Neural crest cell (in vitro differentiated cells): ENCODE measurements at places on chromosomes 12 and 14. TPM values are rescaled to one million over a fixed set of nuclear protein-coding genes. Genes with fewer than 3 reads are reported as not detected.

The SLCO1B1 gene
- 0.21 TPM in 1 of 2 replicates, not detected in the other for total RNA-seq

The SLC5A8 gene
- total RNA-seq: not detected in 2 replicates

The SOCS4 gene
- total RNA-seq: 32.8 and 38.6 TPM in 2 replicates

The MPHOSPH9 gene
- 79.8 and 95.4 TPM in 2 replicates for total RNA-seq

The AQP6 gene
- total RNA-seq: 0.21 TPM in 1 of 2 replicates, not detected in the other

The KRT79 gene
- not detected in 2 replicates for total RNA-seq

The KRT86 gene
- not detected in 2 replicates for total RNA-seq

The POTEM gene
- total RNA-seq: not detected in 2 replicates

The ZFHX2 gene
- 9.9 and 11.0 TPM in 2 replicates for total RNA-seq

The SIX6 gene
- total RNA-seq: not detected in 2 replicates

The RHOJ gene
- total RNA-seq: 28.0 and 34.6 TPM in 2 replicates

- no peak for DNase-seq
Measured at GRCh38 chr12:5094986-5095385, 51.3 kb downstream of the KCNA5 start.

DNA sequence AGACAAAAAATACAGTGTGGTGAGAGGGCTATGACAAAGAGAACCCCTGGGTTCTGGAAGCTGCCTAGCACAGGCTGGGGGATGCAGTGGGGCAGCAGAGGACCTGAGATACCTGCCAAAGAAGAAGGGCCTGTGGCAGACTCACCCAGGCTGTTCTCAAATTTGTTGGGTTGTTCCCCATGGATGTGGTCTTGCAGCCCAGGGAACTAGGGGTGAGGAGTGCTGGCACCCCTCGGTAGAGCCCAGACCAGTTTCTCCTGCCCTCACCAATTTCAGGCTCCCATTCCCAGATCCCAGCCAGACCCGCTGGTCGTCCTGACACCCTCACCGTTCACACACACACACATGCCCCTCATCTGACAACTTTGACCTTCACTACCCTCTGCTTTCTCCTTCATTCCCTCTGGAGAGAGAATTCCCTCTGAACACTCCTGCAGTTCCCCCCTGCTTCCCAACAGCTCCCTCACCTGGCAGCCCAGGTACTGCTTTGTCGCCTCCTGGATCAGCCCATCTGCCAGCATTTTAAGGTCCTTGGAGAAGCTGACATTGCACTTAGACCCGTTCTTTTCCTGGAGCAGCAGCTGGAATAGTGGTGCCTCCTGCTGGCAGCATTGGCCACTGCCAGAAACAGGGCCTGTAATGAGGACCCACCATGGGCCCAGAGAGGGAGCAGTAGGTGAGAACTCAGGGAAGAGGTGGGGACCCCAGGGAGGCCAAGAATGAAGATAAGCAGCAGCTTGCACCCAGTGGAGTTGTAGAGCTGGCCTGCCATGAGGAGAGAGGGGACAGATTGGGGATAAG lies 5.9 kb upstream of the GDF11 start:
- DNase-seq: peak; percentile 56

DNA sequence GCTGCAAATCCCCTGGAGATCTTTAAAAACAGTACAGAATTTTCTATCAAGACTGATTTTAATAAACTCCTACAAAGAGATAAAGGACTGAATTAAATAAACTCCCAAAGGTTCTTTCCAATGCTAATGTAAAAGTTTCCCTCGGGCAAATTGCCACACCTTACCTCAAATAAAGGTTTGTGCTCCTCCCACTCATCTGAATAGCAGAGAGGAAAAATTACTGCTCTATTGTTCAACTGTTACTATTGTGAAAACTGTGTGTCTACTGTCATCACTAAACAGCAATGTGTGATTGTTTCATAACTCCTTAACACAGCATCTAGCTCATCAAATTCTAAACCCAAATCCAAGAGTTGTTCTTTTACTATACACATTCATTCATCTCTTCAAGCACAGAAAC lies 3.2 kb downstream of the SPTLC2 start:
- DNase-seq: no peak

DNA sequence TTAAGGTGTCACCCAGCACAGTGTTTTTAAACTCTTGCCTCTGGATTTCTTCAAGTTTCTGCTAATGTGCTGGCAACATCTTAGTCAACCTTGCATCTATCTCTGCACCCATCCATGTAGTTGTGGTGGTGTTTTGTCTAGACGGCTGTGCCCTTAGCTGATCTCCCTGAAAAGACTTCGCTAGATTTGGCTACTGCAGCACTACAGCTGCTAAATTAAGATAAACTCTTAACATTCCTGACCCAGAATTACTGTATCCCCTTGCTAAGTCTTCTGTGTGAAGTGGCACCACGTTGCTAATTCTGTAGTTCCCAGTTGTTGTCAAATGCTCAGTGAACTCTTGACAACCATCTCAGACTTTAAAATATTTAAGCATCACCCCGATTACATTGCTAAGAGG lies 66.8 kb downstream of the SRGAP1 start:
- DNase-seq: no peak

- DNase-seq: peak; percentile 35
Measured at GRCh38 chr14:47674148-47674542, 1.3 kb downstream of the MDGA2 start.

GRCh38 chr12:42262271-42262670 lies 24.2 kb upstream of the YAF2 start:
- DNase-seq: no peak

DNA sequence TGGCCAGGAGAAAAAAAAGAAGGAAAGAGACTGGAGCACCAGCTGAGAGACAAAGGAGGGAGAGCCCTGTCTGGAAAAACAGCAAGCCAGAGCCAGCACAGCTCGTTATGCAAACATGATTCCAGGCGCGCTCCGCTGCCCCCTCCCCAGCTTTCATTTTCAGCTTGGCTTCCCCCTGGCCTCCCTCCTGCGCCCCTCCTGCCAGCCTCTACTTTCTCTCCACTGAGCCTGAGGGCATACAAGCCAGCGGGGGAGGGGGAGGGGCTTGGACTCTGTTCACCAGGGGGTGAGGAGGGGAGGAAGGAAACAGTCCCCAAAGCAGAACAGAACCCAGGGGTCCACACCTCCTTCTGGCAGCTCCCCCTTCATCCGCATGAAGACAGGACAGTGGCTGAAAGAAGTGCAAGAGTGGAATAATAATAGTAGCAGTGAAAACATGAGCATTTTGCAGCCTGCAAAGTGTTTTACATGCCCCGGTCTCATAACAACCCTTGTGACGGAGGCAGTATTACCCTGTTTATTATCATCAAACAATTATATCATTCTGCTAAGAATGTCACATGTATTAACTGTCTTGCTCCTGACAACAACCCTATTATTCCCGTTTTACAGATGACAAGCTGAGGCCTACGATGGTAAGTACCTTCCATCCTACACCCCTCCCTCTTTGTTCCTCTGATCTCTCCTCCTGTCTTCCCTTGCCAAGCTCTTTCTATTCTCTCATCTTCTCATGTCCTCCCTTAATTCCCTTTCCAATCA lies 24.2 kb downstream of the SMUG1 start:
- DNase-seq: no peak

DNA sequence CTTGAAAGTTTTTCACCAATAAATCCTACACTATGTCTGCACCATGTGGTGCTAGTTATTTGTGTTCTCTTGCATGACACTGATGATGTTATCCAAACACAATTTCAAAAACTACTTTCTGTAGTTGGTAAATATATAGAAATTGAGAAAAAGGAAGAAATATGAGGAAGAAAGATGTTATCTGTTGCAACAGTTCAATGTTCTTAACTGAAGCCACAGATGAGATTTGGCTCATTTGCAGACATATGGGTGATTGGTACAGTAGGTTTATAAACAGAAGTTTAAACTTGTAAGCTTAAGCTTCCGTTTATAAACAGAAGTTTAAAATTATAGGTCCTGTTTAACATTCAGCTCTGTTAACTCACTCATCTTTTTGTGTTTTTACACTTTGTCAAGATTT lies at the start of gene CLEC12A:
TSS of gene CLEC12A (plus strand) at position 229 of the 400 bp plus-strand sequence. CDS start 188 bp downstream, outside the sequence.
- no peak for DNase-seq

- no peak for DNase-seq
Measured at GRCh38 chr12:53567961-53568808, 58.0 kb downstream of the ATF7 start.

DNA sequence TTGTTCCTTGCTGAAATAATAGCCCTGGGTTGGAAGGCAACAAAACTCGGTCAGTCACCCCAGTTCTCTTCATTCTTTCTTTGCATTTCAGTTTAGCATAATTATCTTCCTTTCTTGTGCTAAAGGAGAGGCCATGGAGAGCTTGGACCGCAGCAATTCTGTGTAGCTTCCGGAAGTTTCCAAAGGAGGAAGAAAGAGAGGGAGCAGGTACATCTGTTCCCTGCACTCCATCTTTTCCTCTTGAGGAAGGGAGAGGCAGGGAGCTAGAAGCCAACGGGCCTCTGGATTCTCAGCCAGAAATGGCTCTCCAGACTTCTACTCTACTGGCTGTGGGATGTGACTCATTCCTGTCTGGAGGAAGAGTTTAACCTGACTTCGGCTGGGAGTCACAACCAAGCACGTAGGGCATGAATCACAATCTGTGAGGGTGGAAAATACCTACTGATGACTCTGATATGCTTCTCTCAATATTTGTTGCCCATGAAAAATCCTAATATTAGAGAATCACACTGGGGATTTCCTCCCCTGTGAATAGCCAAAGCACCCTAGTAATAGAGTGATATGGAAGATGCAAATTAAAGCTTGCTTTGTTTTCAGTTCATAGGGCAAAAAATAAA lies 17.0 kb downstream of the ANO6 start:
- DNase-seq: no peak

- DNase-seq: no peak
Measured at GRCh38 chr12:6772726-6773589, 638 bp downstream of the LAG3 start.

GRCh38 chr14:102927878-102928411 lies 5.5 kb downstream of the AMN start:
- no peak for DNase-seq

- no peak for DNase-seq
Measured at GRCh38 chr12:11752403-11753149, 103.1 kb downstream of the ETV6 start.

- no peak for DNase-seq
Measured at GRCh38 chr14:75331471-75331870, 52.8 kb downstream of the FOS start.

- DNase-seq: no peak
Measured at GRCh38 chr12:26595806-26596205, 237.2 kb downstream of the ITPR2 start.

DNA sequence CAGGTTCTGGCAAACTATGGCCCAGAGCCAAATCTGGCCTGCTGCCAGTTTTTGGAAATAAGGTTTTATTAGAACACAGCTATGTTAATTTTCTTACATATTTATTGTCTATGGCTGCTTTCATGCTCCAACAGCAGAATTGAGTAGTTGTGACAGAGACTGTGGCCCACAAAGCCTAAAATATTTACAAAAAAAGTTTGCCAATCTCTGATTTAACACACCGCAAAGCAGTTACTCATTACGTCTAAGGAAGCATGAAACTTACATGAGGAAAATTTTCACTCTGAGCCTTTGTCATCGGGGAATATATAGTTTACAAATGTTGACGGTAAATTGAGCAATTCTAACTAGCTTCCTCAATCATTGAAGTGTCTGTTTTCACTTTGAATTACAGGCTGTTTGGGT lies 96.5 kb downstream of the UNC79 start:
- no peak for DNase-seq

- no peak for DNase-seq
Measured at GRCh38 chr12:32659908-32660440, 19.1 kb upstream of the DNM1L start.

DNA sequence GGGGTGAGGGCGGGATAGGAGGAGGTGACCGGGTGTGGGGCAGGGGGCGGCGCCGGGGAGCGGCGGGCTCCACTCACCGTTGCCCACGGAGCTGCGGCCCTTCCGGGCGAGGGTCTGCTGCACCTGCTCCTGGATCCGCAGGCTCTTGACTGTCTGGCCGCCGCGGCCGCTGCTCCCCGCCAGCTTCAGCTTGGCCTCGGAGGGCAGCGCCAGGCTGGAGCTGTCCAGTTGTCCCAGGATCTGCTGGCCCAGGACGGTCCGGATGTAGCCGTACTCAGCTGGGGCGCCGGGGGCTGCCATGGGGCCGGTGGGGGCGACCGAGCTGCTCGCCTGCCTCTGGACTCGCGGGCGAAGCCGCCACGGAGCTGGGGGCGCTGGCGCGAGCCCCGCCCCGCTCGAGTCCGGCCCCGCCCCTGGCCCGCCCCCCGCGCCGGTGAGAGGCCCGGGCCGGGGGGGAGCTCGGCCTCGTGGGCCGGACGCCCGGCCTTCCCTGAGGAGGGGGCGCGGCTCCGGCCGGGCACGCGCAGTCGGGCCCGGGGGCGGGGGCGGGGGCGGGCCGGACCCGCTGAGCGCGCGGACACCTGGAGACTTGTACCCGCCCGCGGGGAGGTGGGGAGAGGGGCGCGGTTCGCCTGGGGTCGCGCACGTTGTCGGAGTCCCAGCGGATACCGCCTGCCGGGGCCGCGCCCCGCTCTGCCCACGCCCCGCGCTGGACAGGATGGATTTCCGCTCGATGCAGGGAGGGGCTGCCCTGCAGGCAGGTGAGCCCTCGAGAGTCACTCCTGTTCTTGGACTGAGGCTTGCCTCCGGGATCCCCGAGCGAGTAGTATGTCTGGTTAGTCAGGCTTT lies at the start of gene PKP2:
TSS of gene PKP2 (minus strand) at position 346 of the 849 bp plus-strand sequence. CDS start at position 300, 46 bp downstream.
- peak; percentile 46 for DNase-seq
